ENCODE measurements at places on chromosomes 7 and 10. TPM values are rescaled to one million over a fixed set of nuclear protein-coding genes. Genes with fewer than 3 reads are reported as not detected.
A peak's percentile ranks its signal among the peaks of the same experiment; 100 is the strongest.

GRCh38 chr7:37198906-37199485 is 249.7 kb downstream of the ELMO1 start:
- peak; percentile 80 for DNase-seq
- H3K27me3 ChIP-seq = no peaks in the 10 kb centered on the region
- H3K36me3 ChIP-seq = peaks cover 26% of the 10 kb centered on the region
- no peak overlapping the region for H3K27ac ChIP-seq
- peaks cover 6% of the 10 kb centered on the region for H3K4me1 ChIP-seq
- no peak overlapping the region for H3K4me3 ChIP-seq

DNA sequence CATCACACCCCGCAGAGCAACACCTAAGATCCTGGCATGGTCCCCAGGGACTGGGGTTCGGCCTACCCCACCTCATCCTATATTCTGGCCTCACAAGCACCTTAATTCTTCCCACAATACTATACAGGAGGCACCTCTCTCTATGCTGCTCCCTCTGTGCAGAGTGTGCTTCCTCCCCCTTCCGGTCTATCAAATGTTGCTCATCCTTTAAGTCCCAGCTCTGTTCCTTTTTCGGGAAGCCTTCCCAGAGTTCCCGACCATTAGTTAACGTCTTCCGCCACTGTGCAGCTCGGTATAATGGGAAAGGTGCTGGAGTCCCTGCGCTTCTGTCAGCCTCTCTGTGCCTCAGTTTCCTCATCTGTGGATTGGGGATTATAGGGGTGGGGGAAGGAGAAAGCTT is 21.8 kb downstream of the PALD1 start:
- H3K4me3 ChIP-seq = no peak overlapping the region
- H3K4me1 ChIP-seq = peaks cover 2% of the 10 kb centered on the region
- DNase-seq = no peak

GRCh38 chr10:36603688-36604087 is 521.7 kb upstream of the ANKRD30A start:
- no peaks in the 10 kb centered on the region for H3K4me1 ChIP-seq
- no peak overlapping the region for H3K4me3 ChIP-seq
- no peak overlapping the region for H3K27ac ChIP-seq

DNA sequence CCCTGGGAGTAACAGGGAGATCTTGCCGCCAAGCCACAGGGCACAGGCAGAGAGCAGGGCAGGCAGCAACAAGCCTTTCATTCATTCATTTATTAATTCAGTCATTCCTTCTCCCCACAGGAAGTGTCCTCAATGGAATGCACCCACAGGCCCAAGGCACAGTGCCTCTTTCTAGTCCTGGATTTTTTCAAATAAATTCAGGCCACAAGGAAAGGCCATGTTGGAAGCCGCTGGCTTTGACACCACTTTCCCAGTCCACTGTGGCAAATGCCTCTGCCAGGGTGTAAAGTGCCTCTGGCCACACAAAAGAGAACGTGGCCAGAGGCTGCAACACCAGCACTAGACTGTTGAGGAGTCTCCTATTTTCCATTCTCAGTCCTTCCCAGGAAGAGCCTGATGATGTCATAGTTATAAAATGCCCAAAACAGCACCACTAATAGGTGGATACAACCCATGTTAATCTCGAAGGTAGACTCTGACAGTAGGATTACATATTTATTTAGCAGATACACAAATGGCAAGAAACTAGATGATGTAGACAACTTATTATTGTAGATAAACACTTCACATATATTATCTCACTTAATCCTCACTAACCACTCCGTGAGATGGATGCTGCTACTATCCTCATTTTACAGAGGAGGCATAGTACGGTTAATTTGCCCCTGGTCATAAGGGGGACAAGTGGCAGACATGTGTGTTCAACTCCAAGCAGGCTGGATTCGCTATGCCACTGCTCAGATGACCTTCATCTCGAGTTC is 5.5 kb downstream of the JAZF1 start:
- peak overlapping the region; percentile 28 for H3K27ac ChIP-seq
- H3K27me3 ChIP-seq = no peaks in the 10 kb centered on the region
- H3K36me3 ChIP-seq = no peaks in the 10 kb centered on the region

DNA sequence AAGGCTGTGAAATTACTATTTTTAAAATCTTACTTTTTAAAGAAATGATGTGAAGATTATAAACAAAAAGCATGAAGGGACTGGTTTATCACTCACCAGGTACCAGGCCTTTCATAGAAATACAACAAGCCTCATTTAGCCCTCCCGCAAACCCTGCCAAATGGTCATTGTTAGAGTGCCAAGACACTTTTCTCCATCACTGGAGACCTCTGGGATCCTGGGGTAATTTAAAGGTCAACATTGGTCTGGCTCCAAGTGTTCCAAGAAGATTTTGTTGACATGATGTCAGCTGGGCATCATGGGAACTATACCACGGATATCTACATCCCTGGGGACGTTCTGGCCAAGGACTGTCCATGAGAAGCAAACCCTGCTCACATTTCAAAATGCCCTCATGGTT is 138.0 kb upstream of the FRMD4A start:
- H3K4me1 ChIP-seq = no peaks in the 10 kb centered on the region
- no peak overlapping the region for H3K27ac ChIP-seq
- peaks cover 13% of the 10 kb centered on the region for H3K27me3 ChIP-seq
- H3K4me3 ChIP-seq = no peak overlapping the region
- H3K36me3 ChIP-seq = no peaks in the 10 kb centered on the region

- no peaks in the 10 kb centered on the region for H3K4me1 ChIP-seq
- H3K4me3 ChIP-seq = no peak overlapping the region
- DNase-seq = no peak
- H3K27ac ChIP-seq = no peak overlapping the region
Observed at GRCh38 chr10:70503776-70504175, 25.2 kb downstream of the PALD1 start.

DNA sequence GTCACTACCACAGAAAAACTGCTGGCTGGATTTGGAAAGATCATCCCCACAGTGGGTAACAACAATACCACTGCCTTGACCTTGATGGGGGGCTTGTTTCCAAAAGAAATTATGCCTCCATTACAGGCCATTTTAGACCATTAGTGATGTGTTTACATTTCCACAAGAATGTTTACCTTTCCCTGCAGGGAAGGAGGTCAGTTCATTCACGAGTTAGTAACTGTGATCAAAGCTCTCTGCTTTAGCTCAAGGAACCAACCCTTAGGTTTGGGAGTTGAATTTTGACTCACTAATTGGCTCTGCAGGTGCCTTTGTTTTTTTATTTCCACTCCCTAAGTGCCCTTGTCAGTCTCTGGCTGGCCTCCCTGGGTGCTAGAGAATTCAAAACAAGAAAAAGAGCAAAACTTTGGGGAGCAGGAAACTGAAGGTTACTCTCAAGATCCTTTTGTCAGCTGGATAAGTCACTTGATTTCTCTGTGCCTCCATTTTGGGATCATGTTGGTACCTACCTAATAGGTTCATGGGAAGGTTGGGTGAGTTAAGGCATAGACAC is 41.1 kb upstream of the NUPR2 start:
- no peak for DNase-seq
- peaks cover 7% of the 10 kb centered on the region for H3K27me3 ChIP-seq
- no peak overlapping the region for H3K27ac ChIP-seq
- peaks cover 4% of the 10 kb centered on the region for H3K36me3 ChIP-seq
- no peaks in the 10 kb centered on the region for H3K4me1 ChIP-seq

DNA sequence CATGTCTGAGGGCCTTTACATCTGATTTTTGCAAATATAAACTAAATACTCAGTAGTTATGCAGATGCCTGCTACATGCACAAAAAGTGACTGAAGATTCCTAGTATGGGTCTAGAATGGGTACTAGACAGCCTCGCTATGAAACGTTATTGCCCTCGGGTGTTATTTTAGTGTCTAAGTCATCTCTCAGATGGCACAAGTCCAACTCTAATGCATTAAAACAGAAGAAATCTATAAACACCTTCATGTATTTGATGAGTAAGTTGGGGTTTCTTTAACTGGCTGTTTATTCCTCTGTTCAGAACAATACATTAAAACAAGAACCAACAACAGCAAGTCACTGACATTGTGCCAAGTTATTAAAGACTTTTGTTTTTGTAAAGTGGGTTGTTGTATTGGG is 41.6 kb downstream of the TEX36 start:
- H3K36me3 ChIP-seq = no peaks in the 10 kb centered on the region
- peaks cover 7% of the 10 kb centered on the region for H3K27me3 ChIP-seq
- no peak for DNase-seq
- no peaks in the 10 kb centered on the region for H3K4me1 ChIP-seq

DNA sequence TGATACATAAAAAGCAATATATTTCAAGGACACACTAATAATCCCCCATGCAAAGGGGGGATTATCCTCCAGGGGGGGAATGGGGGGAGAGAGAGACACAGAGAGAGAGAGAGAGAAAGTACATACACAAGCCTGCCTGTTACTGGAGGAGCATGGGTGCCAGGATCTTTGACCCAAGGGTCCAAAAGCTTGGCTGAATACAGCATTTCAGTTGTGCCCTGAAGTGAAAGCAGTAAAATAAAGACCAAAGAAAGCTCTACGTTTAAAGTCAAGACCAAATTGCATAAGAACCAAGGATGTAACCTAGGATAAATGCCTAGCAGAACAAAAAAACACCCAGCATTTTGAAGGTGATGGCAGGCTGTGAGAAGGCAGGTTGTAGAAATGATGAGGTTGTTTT is 27.8 kb upstream of the ITGB8 start:
- H3K36me3 ChIP-seq = no peaks in the 10 kb centered on the region
- no peaks in the 10 kb centered on the region for H3K4me1 ChIP-seq
- H3K27ac ChIP-seq = no peak overlapping the region

DNA sequence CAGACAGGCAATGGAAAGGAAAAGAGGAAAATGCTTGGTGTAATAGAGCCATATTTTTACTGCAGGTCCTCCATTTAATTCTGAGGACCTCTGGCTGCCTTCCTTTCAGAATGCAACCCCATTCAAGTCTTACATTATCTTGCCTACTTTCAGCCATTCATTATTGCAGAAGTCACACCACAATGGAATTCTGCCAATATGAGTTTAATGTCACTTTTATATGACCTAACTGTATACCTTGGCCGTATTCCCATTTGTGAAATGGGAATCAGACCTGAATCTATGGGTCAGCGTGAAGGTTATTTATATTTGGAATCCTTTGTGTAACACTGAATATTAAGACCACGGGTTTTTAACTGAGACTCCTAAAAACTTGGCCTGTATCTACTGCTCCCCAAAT is 241.7 kb upstream of the AOAH start:
- peaks cover 56% of the 10 kb centered on the region for H3K4me1 ChIP-seq
- no peak overlapping the region for H3K4me3 ChIP-seq
- peaks cover 21% of the 10 kb centered on the region for H3K36me3 ChIP-seq
- H3K27ac ChIP-seq = no peak overlapping the region

C10orf67 gene
- 0.07 TPM for total RNA-seq

OR9A2 gene
- total RNA-seq = not detected

Data from activated CD4-positive, alpha-beta memory T cell treated with anti-CD3 and anti-CD28 coated beads for 36 hours (primary cell).